Stimulated activated CD4-positive, alpha-beta T cell treated with anti-CD3 and anti-CD28 coated beads, Interleukin-12 subunit alpha, Interleukin-12 subunit beta, amount 100 ng/mL, for 48 hours (primary cell): ENCODE measurements at places on chromosomes 7 and 10.
A peak's percentile ranks its signal among the peaks of the same experiment; 100 is the strongest.

- no peak for DNase-seq
Measured at GRCh38 chr7:102933763-102934162, 21.0 kb downstream of the LRRC17 start.

- no peak for DNase-seq
Measured at GRCh38 chr7:85895835-85896234, 709.0 kb upstream of the SEMA3D start.

- no peak for DNase-seq
Measured at GRCh38 chr10:22713853-22714478, 412 bp downstream of the PIP4K2A start.

GRCh38 chr7:155204744-155205367 is 92.8 kb upstream of the INSIG1 start:
- DNase-seq: no peak

DNA sequence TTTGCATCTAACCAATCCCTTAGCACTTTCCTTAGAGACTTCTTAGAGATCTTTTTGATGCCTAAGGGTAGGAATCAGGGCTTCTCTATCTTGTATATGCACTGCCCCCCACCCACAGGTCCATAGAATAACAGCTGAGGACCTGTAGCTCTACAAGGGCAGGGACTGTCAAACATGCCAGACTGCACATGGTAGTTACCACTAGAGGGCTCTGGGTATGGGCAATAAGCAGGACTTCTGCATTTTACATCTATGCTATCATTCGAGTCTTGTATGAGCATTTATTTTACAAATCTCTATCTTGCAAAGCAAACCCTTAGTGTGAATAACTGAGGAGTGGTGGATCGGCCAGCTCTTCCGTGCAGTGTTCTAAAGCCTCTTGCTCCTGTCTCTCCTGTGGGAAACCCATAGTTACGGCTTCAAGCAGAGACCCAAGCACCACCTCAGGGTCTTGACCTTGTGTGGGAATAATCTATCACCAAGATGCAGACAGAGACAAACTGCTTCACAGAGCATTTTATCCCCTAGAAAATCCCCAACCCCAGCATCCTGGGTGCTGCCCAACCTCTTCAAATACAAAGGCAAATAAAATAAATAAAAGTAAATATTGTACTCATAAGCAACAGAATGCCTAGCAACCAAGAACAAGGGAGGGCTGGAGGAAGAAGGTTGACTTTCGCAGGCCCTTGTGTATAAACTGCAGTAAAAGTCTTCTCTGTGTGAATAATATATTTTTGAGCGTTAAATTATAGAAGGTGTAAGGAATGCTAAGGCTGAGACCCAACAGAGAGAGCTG is 219.3 kb downstream of the WDR11 start:
- DNase-seq: no peak

GRCh38 chr10:127759276-127759675 is 22.3 kb downstream of the FOXI2 start:
- no peak for DNase-seq

DNA sequence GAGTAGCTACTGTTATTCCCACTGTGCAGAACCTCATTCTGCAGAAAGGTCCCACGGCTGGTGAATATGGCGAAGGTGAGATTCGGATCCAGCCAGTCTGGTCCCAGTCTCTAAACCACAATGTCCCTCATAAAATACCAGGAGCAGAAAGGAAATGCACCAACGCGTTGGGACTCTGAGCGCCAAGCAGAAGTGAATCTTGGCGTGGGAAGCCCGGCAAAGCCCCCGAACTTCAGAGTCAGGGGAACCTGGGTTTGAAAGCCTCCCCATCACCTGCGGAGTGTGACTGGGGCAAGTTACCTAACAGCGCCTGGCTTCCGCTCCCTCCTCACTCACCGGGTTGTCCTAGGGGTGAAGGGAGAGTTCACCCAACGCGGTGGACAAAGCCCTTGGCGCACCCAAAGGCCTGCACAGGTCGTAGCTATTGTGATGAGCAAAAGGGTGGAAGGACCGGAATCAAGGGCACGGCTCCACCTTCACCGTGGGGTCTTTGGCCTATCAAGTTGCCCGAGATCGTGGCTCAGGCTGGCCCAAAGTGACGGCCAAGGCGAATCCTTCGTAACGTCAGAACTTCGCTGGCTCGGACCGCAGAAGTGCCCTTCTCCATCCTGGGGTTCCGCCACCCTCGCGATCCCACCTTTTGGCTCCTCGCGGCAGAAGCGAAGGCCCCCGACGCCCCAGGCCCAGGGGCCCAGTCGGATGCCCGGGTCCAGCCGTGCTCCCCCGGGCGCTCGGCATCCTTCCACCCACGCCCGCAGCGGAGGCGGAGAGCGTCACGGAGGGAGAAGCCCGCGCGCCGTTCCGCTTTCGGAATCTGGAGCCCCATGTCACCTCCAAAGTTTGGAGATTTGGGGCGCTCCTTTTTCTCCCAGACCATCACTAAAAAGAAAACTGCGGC is 811 bp downstream of the RGS10 start:
- DNase-seq: peak; percentile 42

DNA sequence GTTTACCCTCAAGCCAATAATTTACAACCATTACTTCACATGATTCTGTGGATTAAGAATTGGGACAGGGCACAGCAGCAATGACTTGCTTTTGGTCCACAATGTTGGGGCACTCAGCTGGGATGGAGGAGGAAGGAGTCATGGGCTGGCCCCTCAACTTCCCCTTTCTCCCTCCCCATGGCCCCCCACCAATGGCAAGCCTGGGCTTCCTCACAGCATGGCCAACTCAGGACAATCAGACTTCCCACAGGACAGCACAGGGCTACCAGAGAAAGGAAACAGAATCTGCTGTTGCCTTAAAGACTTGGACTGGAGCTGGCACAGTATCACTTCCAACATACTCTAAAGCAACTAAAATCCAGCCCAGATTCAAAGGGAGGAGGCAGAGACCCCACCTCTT is 160.7 kb downstream of the PTPN20 start:
- DNase-seq: no peak

GRCh38 chr7:30437823-30438574 is 40.6 kb downstream of the NOD1 start:
- no peak for DNase-seq

DNA sequence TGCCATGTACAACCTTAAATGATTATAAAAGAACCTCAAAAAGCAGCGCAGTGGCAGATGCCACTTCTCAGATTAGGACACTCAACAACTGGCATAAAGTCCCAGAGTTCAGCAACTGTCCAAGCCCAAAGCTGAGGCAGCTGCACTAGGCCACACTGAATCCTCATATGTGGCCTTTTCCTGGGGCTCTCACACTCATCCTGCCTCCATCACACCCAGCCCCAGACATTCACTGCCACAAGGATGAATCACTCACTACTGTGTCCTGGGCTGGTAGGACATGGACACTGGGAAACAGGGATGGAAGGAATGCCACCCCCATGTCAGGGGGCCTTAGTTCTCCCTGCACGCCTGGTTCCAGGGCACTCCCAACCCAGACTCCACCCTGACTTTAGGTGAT is 547.7 kb downstream of the TNS3 start:
- no peak for DNase-seq
